ENCODE measurements at places on chromosomes 11 and 22. TPM values are rescaled to one million over a fixed set of nuclear protein-coding genes. Genes with fewer than 3 reads are reported as not detected.

DNA sequence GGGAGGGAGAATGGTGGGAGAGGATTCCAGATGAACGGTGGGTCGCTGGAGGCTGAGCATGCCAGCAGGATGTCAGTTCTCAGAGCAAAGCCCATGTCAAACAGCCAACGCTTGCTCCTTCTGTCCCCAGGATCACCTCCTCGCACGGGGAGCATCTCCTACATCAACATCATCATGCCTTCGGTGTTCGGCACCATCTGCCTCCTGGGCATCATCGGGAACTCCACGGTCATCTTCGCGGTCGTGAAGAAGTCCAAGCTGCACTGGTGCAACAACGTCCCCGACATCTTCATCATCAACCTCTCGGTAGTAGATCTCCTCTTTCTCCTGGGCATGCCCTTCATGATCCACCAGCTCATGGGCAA lies 1.5 kb downstream of the MCHR1 start:
- no peak for DNase-seq

- DNase-seq, result no peak
Observed at GRCh38 chr22:39300186-39300830, 19.1 kb downstream of the RPL3 start.

DNA sequence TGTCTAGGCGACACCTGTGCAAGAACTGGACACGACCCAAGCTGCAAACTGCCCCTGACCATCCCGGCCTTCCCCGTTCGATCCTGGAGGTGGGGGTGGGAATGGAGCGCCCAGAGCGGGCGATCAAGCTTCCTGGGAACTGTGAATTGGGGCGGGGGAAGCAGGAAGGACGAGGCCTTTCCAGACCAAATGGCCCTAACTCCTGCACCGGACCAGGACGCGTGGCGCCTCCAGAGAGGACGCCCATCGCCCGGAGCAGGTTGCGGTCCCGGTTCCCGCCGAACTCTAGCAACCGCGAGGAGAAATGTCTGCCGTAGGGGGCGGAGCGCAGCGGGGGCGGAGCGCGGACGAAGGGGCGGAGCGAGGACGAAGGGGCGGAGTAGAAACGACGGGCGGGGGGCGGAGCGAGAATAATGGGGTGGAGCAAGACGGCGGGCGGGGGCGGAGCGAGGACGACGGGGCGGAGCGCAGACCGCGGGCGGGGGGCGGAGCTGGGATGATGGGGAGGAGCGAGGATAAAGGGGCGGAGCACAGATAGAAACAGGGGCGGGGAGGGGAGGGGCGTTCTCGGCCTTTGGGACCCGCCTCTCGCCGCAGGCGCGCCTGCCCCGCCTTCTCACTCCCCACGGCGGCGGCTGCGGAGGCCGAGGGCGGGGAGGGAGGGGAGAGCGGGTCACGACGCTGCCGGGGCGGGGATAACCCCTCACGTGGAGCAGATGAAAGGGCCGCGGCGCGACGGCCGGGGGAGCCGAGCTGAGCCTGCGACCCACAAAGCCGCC lies at the start of gene ZNRF3:
ZNRF3 (plus strand) TSS at position 695 of the 779 bp plus-strand sequence. CDS start 195 bp downstream, outside the sequence.
- peak; percentile 97 for DNase-seq

GRCh38 chr11:1534682-1535081 lies 37.4 kb downstream of the DUSP8 start:
- DNase-seq, result no peak

- DNase-seq, result peak; percentile 76
Observed at GRCh38 chr11:120184371-120184945, 26.4 kb upstream of the OAF start.

The PGA5 gene
- total RNA-seq, result 67.5 TPM

The F2 gene
- total RNA-seq, result not detected

The P2RY2 gene
- not detected for total RNA-seq
